ENCODE measurements at places on chromosomes 7 and 10.

DNA sequence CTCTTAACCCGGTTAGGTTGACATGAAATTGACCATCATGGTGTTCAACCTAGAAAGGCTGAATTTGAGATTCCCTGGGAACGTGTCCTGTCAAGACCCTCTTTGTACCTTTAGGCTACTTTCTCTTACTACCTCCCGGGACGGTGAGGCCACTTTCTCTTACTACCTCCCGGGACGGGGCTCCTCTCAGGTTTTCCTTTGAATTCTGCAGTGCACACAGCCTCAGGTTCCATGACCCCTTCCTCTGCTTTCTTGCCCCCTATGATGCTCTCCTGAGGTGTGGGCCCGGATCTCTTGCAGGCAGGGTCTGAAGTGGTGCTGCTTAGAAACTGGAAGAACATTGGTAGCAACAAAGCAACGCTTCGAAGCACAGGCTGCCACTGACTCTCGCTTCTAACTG is 155.3 kb downstream of the CAMK1D start:
- DNase-seq = no peak

DNA sequence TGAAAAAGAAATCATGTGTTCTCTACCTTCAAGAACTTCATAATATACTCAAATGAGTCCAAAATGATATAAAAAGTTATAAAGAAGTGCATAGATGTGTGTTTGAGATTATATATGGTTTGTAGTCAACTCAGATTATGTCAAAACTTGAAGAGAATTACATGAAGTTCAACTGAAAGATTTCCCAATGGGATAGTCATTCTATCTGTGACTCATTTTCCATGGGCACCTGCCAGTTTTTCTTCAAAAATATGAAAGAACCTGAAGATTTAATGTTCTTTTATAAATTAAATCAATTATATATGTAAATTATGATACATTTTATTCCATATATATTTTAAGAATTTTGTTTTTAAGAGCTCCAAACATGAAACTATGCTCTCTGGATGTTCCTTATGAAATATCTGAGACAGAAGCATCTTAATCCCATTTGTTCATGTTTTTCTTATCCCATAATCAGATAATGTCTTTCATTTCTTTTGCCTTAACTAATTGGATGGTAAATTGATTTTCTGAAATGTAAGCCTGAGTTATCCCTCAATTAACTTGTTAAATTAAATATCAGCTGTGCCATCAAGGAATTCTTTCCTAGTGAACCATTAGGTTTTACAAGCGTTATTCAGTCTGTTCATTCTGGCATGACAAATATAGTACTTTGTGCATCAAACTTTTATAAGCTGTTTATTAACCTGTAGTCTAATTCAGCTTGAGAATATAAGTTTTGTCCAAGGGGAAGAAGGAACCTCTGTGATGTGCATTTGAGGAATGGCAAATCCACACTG is 387.1 kb downstream of the IPMK start:
- DNase-seq = no peak

GRCh38 chr7:74103219-74103772 is 19.7 kb downstream of the LIMK1 start:
- no peak for DNase-seq

GRCh38 chr7:3028071-3028757 is 15.5 kb downstream of the CARD11 start:
- DNase-seq = no peak

GRCh38 chr10:33487014-33487776 is 152.7 kb upstream of the NRP1 start:
- no peak for DNase-seq

- no peak for DNase-seq
Measured at GRCh38 chr10:65798133-65798532, 1127.7 kb upstream of the LRRTM3 start.

DNA sequence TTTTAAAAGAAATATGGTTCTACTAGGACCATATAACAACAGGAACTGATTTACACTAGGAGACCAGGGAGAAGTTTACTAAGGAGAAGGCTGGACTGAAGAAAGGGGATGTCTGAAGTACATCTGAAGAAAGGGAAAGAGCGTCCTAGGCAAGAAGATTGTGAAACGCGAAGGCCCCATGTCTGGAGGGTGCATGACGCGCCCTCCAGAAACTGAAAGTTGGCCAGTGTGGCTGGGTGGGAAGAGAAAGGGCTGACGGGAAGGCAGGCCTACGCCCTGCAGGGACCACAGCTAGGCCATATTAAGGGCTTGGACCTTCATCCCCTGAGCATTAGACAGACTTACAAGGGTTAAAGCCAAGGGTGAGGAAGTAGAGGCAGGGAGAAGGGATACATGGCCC is 158.0 kb downstream of the TRIL start:
- DNase-seq = no peak

DNA sequence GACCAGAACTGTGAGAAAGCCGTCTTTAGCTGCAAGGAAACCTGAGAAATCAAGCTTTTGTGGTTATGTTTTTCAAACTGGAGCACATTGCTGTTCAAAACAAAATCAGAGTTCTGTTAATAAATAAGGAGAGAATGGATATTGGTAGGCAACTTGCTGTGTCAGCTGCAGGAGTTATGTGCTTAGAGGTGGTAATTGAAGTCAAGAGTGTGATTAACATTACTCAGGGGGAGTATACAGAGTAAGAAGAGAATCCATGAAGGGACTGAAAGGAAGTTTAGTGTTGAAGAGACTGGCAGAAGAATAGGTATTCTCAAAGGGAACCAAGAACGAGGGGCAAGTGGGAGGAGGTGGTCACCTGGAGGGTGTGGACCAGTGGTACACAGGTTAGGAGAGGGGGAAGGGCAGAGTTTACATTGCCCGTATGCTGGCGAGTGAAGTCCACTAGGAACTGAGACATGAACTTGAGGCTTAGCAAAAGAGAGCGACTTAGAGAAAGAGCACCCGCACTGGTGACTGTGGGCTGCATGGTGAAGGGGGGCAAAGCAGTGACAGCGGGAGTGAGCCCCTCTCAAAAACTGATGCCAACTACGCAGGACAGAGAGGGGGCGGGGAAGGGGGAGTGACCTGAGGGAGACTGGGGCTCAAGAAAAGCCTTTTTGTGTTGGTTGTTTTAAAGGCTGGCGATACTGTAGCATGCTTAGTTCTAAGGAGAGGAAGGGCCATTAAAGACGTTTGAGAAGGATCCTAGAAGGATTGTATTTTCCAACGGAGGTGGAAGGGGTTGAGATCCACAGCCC is 80.0 kb downstream of the SDK1 start:
- DNase-seq = no peak

- no peak for DNase-seq
Measured at GRCh38 chr7:20642166-20642565, 26.7 kb downstream of the ABCB5 start.

GRCh38 chr10:23037561-23037960 is 57.8 kb upstream of the MSRB2 start:
- peak; percentile 55 for DNase-seq

DNA sequence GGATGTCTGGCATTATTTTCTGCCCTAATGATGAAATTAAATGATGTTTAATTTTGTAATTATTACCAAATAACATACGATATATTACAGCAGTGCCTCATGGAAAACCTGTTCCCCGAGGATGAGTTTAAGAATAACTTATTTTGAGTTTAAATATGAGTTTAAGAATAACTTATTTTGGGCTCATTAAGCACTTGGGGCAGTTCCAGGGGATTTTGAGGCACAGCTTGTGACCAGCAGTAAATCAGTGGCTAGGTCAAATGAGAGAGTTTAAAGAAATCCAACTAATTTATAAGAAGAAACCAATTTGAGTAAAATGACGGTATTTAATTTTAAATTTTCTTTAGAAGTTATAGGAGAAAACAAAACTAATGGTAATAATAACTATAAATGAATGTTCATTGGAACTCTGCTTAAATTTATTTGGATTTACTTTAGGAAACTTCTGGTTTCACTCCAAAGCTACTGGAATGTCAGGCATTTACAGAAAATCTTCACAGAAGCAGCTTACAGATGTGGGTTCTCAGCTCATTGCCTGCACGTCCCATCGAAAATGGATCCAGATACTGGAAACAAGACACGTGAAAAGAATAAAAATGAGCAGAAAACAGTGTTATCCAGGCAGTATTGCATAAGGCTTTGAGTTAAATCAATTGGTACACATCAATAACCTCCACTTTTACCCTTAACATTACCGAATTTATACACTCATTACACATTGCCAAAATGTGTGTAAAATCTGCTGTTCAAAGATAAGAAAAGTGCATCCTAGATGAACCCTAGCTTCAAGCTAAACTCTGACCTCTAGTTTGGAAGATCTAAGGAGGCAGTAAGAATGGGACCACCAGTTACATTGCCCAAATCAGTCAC is 784.5 kb upstream of the IGFBP3 start:
- no peak for DNase-seq

GRCh38 chr10:71964098-71964742 is at the start of gene CHST3:
CHST3 (plus strand) TSS chr10:71964395; CDS start chr10:72005843, 41,448 bp downstream.
- peak; percentile 81 for DNase-seq

DNA sequence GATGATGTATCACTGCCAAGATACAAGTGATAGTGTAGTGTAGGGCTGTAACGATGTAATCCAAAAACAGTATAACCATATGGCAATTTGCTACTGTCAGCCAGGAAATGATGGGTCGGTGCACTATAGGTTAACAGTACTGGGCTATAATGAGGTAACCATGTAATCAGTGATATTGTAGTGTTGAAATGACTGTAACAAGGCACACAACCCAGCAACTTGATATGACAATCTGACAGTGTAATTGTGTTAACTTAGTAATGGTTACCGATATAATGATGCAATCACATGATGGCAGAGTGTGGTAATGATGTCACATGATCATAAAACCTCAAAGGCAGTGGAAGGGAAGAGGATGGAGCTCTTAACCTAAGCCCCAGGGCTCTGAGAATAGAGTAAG is 73.8 kb upstream of the SLF2 start:
- no peak for DNase-seq

DNA sequence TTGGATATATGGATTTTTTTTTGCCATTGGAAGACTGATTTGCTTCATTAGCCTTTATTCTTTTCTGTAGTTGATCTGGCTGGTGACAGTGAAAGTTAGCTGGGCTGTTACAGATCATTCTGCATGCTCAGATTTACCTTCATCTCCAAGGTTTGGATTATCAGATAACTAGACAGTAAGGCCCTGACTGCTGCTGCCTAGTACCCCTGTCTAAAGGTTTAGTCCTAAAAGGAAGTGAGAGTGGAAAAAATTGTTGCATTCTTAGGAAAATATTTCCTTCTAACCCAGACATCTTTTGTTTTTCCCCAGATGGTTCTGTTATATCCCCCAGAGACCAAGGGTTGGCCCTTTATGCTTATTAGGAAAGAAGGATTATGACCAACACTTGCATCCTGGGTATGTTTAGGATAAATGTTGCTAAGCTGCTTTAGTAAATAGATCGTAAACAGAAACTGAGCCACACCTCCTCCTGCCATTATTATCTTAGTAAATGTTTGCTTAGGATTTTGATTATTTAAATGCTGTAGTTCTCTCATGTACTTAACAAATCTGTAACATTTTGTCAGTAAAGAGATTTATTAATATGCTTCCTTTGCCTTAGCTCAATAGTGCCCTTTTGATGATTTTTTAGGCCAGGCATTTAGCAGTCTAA is 44.4 kb downstream of the MCU start:
- no peak for DNase-seq

- DNase-seq = no peak
Measured at GRCh38 chr7:148738737-148739535, 40.2 kb downstream of the CUL1 start.

DNA sequence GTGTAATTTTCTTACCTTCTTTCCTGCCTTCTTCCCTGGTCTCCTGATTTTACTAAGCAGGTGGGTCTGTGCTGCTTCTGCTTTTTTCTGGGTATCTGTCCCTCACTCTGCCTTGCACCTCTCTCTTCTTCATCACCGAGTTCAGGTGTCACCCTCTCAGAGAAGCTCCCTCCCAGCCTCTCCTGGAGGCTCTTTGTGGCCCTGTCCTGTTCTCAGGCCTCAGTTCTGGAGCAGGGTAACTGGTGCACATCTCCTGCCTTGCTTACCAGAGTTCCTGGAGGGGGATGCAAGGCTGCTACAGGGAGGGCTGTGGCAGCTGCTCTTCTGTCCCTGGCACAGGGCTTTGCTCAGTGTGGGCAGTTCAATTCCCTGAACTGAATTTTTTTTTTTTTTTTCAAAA is 66.1 kb downstream of the RBM33 start:
- DNase-seq = no peak

GRCh38 chr7:28687537-28687936 is 270.6 kb downstream of the TRIL start:
- no peak for DNase-seq

DNA sequence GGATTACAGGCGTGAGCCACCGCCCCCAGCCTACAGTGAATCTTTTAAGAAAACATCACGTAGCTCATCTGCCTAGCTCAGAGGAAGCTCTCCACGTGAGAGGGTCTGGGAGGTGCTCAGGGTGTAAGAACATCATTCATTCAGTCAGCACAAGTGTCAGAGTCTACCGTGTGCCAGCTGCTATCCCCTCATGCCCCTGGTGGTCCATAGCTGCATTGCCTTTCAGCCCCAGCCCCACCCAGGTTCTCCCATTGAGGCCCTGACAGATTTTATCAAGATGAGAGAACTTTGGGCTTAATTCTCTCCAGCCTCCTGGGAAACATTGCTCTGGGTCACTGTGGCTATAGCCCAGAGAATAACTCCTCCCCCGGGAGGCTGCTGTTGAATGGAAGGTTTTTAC is 45.1 kb downstream of the ZNF503 start:
- no peak for DNase-seq

- no peak for DNase-seq
Measured at GRCh38 chr10:6635784-6636183, 55.7 kb upstream of the PRKCQ start.

- no peak for DNase-seq
Measured at GRCh38 chr10:116274064-116274904, 1.3 kb upstream of the GFRA1 start.

DNA sequence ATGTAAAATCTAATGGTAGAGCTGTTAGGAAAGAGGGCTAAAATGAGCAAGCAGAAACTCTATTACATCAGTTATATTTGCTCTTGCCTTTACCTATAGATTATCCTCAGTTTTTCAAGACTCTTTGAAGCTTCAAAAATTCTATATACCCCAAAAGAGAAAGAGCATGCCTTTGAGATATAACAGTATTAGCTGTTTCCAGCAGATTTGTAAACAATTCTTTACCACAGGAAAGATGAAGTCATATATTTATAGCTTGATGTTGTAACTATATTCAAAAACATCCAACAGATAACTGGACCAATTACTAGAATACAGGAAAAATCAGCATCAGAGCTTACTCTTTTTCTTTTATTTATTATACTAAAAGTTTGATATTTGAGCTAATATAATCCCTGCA is 416.2 kb upstream of the TPK1 start:
- no peak for DNase-seq

DNA sequence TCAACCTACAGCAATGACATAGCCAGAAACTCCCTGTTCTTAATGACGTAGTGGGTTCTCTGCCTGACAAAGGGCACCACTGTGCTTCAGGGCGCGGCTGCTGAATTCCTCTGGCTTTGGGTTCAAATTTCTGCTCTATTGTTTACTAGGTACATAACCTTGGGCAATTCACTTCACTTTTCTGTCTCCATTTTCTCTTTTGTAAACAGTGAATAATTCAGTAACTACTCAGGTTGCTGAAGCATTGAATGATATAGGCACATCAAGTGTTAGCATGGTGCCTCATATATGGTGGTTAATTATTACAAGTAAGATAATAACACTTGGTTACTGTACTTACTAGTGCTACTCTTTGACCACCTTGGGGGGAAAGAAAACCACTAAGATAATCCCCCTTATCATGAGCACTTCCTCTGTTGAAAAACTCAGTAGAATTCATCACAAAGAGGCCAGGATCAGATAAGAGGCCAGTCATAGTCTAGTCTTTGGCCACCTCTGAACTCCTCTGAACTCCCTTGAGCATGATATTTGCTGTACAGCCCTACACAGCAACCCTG is 92.0 kb upstream of the AHR start:
- no peak for DNase-seq
